Umbilical cord (tissue), 2 donors: ENCODE measurements at places on chromosomes 1 and 21. TPM values are rescaled to one million over a fixed set of nuclear protein-coding genes. Genes with fewer than 3 reads are reported as not detected.

The RNU1-3 gene
- total RNA-seq = under 0.01 TPM

The FAM72D gene
- not detected for total RNA-seq

The WDR64 gene
- total RNA-seq = 1.7 TPM

The ACTN2 gene
- total RNA-seq = 1.4 TPM

The PRDX1 gene
- total RNA-seq = 181 TPM

The OR2L2 gene
- total RNA-seq = 8.9 TPM

The TMOD4 gene
- not detected for total RNA-seq

The MAP3K21 gene
- total RNA-seq = 3.6 TPM

The C2CD2 gene
- total RNA-seq = 12.5 TPM

The SPRR2G gene
- total RNA-seq = 11.3 TPM

The SERPINC1 gene
- not detected for total RNA-seq

The TXNIP gene
- 547 TPM for total RNA-seq

The LRRC41 gene
- total RNA-seq = 47.7 TPM

The TMEM52 gene
- not detected for total RNA-seq

The GNAT2 gene
- total RNA-seq = not detected

The SPRR5 gene
- not detected for total RNA-seq

The MAP10 gene
- 11.3 TPM for total RNA-seq

The COL6A1 gene
- total RNA-seq = 2,452 TPM

The CHI3L1 gene
- total RNA-seq = 5.8 TPM

The FCMR gene
- total RNA-seq = not detected

The EXTL1 gene
- 0.48 TPM for total RNA-seq

The CELF3 gene
- not detected for total RNA-seq

The GSTM2 gene
- 46.7 TPM for total RNA-seq

The CHODL gene
- 4.3 TPM for total RNA-seq

The PIK3R3 gene
- 6.7 TPM for total RNA-seq

The AIRE gene
- 0.72 TPM for total RNA-seq

The RORC gene
- 7.0 TPM for total RNA-seq

The S100A4 gene
- total RNA-seq = 122 TPM

The TAS1R1 gene
- not detected for total RNA-seq

The CA6 gene
- not detected for total RNA-seq

The PYHIN1 gene
- total RNA-seq = 5.8 TPM

The GBP6 gene
- total RNA-seq = 0.48 TPM

The PPIAL4G gene
- total RNA-seq = 10.4 TPM

The KCNN3 gene
- 1.9 TPM for total RNA-seq

The ANKRD65 gene
- 1.7 TPM for total RNA-seq

The ACBD3 gene
- 79.2 TPM for total RNA-seq

The CFHR1 gene
- total RNA-seq = 5.5 TPM

The TRAF5 gene
- total RNA-seq = 65.0 TPM

The S100A13 gene
- total RNA-seq = 26.5 TPM

The COL11A1 gene
- total RNA-seq = 373 TPM

The PRRX1 gene
- 7.9 TPM for total RNA-seq

The LIPI gene
- not detected for total RNA-seq
